ENCODE measurements at places on chromosomes 1 and 21.
A peak's percentile ranks its signal among the peaks of the same experiment; 100 is the strongest.

DNA sequence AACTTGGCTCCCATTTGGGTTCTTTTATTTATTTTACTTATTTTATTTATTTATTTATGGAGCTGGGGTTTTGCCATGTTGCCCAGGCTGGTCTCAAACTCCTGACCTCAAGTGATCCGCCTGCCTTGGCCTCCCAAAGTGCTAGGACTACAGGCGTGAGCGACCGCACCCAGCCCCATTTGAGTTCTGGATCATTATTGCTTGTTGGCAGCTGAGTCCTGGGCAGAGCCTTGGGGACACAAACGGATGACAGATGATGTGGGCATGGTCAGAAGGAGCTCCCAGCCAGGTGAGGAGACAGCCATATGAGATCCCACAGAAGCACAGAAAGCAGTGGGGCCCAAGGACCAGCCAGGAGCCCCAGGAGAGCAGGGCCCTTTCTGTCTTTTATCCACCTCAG lies 254.0 kb downstream of the MATN1 start:
- DNase-seq = no peak

- DNase-seq = no peak
These were observed 44.3 kb upstream of the IL10 start for GRCh38 chr1:206816390-206817287.

DNA sequence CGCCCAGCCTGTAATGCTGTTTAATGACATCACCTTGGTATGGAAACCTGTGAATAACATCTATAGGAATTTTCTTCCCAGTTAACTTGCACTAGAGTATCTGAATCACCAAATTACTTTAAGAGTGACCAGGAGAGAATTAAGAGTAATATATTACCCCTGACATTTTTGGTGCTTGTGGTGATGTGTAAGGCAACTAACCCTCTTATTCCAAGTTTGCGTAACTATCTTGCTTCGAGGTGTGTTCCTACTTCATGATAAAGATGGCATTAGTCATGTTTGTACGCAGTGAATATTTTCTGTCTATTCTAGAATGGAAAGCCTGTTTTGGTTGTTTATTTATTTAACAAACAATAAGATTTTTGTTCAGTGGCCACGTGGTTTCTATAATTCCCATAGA lies 131.3 kb downstream of the ZP4 start:
- DNase-seq = no peak

DNA sequence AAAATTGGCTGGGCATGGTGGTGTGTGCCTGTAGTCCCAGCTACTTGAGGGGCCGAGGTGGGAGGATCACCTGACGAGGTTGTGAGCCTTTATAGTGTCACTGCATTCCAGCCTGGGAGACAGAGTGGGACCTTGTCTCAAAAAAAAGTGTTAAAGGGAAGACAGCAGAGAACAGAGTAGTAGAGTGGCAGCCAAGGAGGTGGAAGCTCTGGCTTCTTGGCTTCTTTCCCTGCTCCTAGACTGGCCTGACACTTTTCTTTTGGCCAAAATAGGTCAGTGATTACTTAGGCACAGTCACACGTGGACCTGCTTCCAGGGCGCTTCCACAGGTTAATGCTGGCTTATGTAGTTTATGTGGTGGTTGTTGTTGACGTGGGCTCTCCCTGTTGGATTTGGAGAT lies 3.2 kb downstream of the DIP2A start:
- DNase-seq = no peak

- no peak for DNase-seq
These were observed 73.7 kb upstream of the FGGY start for GRCh38 chr1:59223198-59223597.

DNA sequence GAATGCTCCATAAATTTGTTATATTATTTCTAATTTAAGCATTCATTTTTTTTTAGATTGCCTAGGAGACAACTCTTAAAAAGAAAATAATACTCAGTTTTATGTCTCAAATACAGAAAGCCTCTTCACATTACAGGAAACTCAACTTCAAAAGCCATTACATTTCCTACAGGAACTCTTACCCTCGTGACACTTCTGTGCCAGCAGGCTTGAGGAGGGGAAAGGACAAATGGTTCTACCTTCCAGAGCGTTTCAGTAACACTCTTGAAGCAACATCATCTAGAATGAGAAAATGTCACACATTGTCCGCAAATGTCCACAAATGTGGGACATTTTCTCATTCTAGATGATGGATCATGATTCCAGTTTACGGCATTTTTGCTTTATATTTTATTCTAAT lies 51.7 kb downstream of the PTPN14 start:
- DNase-seq = no peak

GRCh38 chr1:171446386-171446785 lies 38.9 kb upstream of the PRRC2C start:
- DNase-seq = no peak

DNA sequence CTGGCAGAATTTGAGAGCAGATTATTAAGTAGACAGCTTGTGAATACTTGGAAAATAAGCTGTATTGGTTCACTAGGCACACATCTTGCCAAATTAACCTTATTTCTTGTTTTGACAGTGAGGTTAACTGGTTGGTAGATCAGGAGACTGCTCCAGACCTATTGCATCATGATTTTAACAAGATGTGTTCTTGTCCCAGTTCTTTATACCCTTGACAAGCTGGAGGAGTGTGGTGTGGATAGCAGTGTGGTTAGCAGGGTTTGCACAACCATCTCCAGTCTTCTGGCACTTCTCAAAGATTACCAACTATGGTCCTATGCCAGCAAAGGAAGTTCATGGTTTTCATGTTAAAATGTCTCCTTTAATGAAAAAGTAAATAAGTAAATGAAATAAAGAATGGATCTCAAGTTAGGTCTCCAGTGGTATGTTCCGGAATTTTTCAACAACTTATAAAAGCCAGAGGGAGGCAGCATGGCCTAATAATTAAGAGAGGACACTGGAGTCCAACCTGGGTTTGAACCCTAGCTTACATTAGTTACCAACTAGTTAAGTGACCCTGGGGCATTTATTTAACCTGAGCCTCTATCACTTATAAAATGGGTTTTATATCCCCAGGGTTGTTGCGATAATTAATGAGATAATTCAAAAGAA lies 34.1 kb downstream of the DDX20 start:
- no peak for DNase-seq

DNA sequence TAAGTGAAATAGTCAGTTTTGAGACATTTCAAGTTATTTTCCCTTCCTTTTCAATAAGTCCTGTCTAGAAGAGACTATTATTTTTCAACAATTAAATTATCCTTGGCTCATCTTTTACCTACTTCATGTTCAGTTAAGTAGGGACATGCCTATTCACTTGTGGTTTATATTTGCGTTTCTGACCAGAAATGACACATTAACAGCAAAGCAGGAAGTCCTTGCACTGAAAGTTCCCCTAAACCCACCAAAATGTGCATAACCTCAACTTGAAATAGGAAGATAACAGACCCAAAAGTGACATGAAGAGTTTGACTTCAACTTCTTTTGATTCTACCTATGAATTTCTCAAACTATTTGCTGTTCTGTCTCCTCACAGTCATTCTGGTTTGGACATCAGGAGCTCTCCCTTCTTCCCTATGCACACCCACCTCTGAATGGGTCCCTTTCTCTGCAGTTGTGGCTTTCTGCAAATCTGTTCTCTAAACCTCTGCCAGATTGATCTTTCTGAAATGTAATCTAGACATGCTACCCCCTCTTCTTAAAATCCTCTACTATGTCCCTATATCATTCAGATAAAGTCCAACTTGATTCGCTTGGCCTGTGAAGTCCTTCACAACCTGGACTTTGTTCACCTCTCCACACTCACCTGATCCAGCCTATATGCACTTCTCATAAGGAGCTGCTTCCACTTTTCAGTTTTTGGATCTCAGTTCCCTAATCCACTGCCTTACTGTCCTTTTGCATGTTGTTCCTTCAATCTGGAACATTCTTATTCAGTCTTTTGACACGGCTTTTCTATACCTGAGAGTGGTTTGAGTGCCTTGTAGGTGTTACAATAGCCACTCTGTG lies 661.5 kb upstream of the ADGRL4 start:
- DNase-seq = no peak

- DNase-seq = no peak
These were observed 7.0 kb downstream of the PSMG1 start for GRCh38 chr21:39176271-39176709.

DNA sequence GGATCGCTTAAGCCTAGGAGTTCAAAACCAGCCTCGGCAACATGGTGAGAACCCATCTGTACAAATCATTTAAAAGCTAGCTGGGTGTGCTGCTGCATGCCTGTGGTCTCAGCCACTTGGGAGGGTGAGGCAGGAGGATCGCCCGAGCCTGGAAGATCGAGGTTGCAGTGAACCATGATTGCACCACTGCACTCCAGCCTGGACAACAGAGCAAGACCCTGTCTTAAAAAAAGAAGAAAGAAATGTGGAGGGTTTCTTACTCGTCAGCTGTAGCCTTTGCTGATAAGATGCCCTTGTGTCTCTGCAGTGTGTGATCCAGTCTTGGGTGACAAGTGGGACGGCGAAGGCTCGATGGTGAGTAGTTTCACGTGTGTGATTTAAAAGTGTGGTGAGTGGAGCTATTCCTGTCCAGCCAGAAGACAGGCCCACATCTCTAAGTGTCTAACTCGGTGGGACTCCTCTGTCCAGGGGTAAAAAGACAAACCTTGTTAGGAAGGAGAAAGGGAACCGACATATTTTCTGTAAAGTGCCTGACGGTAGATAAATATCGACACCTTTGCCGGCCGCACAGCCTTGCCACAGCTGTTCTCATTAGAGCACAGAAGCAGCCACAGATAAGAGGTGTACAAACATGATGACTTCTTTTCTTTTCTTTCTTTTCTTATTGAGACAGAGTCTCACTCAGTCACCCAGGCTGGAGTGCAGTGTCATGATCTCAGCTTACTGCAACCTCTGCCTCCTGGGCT lies 27.0 kb downstream of the PDXK start:
- DNase-seq = no peak

DNA sequence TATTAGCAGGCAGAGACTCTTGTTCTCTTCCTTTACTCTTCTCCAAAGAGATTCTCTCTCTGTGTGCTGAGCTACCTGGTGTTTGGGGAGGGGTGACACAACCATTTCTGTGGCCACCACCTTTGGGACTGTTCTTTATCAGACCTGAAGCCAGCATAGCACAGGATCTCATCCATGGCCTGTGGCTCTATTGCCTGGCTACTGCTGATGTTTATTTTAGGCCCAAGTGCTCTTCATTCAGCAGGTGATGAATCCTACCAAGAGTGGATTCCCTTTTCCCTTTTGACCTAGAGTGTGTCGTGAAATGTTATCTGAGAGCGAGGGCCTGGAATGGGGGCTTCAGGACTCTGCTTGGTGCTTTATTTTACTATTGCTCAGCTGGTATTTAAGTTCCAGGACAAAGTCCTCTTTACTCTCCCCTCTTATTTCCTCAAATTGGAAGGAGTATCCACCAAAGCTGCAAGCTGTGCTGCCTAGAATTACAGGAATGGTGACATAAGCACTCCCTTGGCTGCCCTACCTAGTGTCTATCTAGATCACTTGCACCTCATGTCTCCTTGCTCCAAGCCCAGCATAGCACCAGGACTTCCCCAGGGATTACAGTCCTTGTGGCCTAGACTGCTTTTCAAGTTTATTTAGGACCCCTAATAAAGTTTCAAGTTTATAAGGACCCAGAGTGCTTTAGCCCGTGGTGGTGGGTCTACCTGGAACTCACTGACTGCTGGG lies 94.7 kb upstream of the GPR52 start:
- DNase-seq = no peak

DNA sequence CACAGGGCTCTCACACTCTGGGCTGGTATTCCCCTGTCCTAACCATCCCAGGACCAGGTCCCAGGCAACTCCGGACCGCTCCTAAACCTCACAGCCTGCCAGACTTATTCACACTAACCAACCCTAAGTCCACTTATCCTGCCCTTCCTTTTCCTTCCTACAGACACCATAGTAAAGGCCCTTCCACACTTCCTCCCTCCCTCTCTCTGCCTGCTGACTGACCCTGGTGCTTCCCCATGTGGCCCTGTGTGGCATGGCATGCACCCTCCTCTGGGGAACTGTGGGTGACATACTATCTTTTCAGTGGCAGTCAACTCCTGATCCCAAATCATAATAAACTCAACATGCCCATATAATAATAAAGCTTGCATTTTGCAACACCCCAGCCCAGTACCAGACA lies 155.1 kb upstream of the DNAH14 start:
- no peak for DNase-seq

DNA sequence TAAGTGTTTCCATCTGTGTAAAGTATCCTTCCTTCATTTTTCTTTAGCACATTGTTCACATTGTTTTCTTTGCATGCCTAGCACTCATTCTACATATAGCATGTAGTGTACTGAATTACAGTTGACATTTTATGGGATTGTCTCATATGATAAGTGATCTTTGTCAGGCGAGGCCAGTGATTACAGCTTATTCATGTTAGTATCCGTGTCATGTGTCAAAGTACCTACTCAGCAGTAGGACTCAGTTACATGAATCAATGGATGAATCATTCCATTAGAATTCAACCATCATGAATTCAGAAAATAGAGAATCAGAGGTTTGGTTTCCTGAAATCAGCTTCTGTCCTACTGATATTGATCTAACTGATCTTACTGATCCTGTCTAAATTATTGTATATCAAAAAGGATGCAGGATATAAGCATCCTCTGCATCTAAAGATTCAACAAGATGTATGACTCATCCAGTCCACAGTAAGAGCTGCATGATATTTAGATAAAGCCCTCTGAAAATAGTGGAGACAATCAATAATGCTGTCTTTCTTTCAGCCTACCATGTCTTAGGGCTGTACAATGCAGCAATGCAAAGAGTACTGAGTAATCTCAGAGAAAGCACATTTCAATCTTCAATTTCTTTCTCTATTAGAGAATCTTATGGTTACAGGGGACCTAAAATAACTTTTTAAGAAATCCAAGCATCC lies 20.7 kb upstream of the HRNR start:
- DNase-seq = no peak

GRCh38 chr21:26961698-26962097 lies 5.2 kb downstream of the ADAMTS5 start:
- DNase-seq = no peak

DNA sequence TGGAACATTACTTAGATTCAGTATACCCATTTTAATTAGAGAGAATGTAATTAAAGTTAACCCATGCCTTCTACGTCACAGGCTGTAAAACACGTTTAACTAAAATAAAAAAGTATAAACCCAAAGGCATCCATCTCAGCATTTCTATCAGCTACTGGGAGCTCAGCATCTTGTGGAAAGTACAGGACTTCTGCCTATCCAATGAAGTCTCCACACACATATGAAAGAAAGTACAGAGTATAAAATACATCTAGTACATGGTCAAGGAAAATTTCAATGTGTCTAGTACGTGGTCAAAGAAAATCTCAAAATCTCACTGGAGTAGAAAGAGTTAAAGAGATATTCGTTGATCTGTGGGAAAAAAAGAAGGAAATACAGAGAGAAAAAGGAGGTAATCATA lies 141.4 kb upstream of the ZNHIT6 start:
- DNase-seq = no peak

DNA sequence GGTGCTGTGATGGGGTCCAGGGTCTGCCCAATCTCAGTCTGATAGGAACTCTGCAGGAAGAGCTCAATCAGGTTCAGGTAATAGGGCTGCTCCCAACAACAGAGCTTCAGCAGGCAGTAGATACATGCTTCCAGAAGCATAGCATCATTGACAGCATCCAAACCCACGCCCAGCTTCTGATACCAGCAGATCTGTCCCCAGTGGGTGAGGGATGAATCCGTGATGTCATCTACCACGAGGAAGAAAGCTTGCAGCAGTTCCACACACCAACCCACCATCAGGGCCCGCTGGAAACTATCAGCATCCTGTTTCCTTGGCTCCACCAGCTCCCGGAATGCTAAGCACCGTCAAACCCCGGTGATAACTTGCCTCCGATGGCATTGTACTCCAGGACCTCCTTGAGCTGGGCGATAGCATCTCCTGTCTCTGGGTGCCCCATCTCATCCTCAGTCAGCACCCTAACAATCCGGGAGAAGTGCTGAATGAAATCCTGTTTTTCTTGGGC lies 14.7 kb downstream of the NEK2 start:
- peak; percentile 26 for DNase-seq

- DNase-seq = no peak
These were observed 1807.8 kb downstream of the BRINP3 start for GRCh38 chr1:188669728-188670382.
